ENCODE measurements at places on chromosomes 4 and X. TPM values are rescaled to one million over a fixed set of nuclear protein-coding genes. Genes with fewer than 3 reads are reported as not detected.

DNA sequence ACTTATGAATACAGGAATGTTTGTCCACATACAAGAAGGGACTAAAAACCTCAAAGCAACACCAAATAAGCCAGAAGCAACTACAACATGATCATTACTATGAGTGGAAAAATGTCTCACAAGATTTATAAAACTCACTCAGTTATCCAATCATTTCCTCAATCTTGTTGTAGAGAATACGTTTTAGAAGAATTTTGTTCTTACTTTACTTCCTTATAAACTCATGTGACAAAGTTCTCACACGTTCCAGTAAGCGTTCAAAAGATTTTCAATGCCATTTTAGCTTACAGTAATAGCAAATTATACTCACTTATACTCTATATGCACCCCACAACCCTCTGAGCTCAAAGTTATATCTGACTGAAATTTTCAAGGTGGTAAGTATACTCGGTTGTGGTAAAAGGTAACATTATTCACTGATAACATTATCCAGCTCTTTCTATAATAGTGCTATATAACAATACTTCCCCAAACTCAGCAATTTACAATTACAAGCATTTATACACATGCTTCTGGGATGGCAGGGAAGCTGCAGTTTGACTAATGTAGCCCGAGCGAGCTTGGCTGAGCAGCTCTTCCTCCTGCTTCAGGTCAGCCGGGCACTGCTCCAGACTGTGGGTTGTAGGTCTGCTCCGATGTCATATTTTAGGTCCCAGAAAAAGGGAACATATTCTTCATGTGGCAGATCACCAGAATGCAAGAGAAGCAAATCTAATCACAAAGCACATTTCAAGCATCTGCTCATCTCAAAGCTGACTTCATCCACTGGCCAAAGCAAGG, 226.3 kb downstream of the RCHY1 start:
- no peak for DNase-seq

FAM114A1 gene
- total RNA-seq = 43.2 TPM

PLAC1 gene
- total RNA-seq = not detected

- DNase-seq = no peak
Observed at GRCh38 chr4:168695288-168695687, 198.4 kb downstream of the PALLD start.

DNA sequence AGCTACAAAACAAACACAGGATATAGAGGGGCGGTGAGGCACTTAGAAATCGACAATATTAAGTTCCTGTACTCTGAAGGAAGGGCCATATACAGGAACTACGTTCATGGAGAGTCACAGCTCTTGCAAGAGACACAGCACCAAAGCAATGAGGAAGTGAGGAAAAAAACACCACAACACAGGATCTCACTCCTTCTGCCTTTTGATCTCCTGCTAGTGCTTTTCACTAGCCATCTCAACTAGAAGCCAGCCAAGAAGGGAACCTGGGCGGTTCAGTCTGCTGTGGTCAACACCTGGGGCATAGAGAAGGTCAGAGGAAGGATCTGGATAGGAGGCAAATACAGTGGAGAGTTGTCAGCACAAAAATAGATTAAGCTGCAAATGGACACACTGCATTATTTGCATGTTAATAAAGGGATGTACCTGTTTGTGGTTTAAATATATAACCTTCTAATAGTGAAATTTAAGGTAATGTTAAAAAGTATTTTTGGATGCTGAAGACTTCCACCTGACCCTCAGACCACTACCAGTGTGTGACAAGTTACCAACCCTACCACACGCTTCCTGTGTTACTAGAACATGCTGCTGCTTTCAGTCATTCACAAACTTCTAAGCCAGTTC, 104.6 kb downstream of the DTHD1 start:
- no peak for DNase-seq

GRCh38 chrX:66164470-66164869, 423 bp downstream of the HEPH start:
- DNase-seq = no peak

ZCCHC12 gene
- total RNA-seq = 0.52 TPM

DNA sequence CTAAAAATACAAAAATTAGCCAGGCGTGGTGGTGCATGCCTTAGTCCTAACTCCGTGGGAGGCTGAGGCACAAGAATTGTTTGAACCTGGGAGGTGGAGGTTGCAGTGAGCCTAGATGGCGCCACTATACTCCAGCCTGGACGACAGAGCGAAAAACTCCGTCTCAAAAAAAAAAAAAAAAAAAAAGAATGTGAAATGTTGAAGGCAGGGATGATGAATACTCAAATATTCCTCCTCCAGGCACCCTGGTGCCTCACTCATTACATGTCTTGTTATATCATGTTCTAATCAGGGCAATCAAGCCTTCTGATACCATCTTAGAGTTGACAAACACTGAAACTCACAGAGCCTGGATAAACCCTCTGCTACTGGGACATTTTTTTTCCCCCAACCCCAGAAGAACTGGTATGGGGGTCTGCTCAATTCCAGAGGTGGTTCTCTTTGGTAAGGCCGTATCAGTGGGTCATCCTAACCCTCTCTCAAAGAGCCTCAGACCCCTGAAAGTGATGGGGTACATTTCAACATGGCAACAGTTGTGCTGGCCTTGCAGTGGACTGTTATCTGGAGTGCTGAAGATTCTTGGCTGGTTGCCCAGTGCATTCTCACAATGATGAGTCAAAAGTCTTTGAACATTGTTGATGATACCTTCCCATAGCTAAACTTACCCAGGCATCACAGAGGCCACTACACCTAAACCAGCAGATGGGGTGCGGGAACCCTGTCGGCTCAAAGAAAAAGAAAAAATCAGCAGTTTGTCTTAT, 2.4 kb upstream of the SH3KBP1 start:
- no peak for DNase-seq

DNA sequence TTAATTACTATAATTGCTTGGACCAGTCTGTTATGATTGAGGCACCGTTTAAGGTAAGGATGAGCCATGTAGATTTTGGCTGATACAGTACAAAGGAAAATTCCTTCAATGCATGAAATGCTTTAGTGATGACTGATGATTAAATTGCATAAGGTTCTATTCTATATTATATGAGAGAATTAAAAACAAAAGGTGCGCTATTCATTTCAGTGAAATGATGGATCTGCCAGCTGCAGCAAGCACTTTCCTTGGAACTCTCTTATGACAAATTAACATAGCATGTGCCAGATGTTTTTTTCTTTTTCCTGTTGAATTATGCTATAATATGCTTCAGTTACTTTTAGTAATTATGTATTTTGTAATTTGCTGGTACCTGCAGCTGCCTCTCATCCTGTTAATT, 98.5 kb downstream of the JADE1 start:
- no peak for DNase-seq

DNA sequence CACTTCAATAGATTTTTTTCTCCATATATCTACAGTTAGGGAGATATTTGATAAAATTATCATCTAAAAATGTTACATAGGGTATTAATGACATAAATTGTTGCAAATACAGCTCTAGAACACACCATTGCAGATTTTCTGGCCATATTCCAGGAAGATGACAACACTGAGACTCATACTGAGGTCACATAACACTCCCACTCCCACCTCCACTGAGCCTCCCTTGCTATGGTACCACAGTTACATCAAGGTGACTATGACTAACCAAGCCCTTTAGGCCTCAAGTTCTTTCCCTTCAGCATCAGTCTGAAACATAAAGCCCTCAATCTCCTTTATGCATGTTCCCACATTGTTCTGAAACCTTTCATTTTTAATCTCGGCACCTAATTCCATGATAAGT, 932.0 kb upstream of the IGFBP7 start:
- DNase-seq = no peak

GRCh38 chr4:94540476-94540875, 88.7 kb downstream of the PDLIM5 start:
- DNase-seq = no peak

- DNase-seq = no peak
Observed at GRCh38 chrX:23436875-23437274, 102.2 kb downstream of the PTCHD1 start.

- DNase-seq = no peak
Observed at GRCh38 chr4:156169011-156169410, 215.3 kb upstream of the CTSO start.

- no peak for DNase-seq
Observed at GRCh38 chr4:173855015-173855414, 325.0 kb upstream of the HAND2 start.

LEF1 gene
- 1.6 TPM for total RNA-seq

DNA sequence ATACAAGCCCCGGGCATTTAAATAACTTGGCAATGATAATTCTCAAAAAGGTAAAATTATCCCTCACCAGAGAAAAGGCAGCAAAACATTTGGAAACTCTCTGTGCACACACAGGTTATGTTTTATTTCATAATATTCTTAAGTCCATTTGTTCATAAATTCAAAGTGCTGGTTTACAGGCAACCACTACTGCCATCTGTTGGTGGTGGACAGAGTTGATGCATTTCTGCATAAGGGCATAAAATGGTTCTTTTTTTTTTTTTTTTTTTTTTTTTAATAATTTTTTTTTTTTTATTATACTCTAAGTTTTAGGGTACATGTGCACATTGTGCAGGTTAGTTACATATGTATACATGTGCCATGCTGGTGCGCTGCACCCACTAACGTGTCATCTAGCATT, 31.5 kb upstream of the IL21 start:
- peak; percentile 19 for DNase-seq

DNA sequence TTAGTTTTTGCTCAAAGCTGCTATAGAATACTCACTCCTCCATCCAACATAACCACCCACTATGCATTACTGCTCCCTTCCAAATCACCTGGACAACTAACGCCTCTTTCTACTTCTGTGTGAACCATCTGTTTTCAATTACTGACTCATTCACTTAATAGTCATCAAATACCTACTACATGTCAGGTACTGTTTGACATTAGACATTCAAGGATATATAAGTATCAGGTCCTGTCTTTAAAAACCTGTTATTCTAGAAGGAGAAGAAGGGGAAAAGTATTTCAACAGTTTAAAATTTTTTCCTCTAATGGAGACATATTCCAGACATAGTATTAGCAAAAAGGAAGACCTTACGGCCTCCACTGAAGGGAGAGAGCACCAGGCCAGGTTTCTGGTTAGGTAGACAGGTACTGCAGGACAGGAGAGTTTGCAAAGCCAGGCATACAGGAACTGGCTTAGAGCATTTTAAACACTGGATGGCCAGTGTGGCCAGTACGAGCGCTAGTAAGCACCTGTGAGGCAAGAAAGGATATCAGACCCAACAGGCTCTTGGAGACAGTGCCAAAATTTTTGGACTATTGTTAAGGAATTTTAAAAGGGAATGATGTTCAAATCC, 39.0 kb downstream of the SH3RF1 start:
- no peak for DNase-seq

DNA sequence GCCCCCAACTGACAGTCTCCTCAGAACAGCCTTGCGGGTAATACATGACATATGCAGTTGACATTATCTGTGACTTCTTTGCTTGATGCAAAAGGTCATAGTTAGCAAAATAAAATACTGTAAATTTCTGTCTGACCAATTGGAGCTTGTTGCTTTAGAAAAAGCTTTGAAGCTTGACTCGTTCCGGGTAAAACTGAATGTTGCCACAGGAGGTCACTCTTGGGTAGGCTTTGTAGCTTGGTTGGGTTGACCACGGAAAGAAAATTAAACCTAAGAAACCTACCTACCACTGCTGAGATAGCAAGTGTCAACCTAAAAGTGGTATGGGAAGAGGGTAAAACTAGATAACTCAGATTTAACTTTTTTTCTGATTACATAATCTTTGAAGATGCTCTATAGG, 23.2 kb downstream of the PRPS2 start:
- DNase-seq = peak; percentile 53

DNA sequence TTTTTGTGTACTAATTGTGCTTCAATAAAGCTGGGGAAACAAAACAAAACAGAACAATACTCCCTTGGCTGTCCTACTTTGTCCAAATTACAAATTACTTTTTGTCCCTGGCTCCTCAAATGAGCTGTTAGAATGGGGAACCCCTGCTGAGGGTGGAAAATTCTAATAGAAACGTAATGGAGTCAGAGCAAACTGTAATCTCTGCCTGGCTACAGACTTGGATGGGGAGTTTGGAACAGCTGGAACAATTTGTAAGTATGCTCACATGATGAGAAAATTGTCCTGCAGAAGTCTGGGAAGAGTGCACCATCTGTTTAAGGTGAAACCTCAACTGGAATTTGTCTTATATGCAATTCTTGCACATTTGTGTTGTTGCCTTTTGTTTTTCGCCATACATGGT, 364.4 kb upstream of the CLNK start:
- no peak for DNase-seq

DNA sequence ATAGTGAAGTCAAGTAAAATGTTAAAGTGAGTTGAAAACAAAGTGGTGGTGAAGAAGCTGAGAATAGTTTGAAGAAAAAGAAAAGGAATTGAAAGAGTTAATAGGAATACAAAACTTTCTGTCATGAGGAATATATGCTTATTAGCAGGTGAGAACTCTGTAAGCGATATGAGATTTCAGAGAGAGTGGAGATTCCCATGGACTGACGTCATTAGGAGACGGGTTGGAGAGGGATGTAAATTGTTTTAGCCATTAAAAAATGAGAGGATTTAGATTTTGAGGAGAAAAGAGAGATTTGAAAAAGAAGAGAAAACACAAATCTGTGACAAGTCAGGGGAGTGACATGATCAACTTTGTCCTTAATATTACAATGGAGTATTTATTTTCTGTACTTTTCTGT, 11.7 kb downstream of the NDST4 start:
- no peak for DNase-seq

GABRG1 gene
- total RNA-seq = not detected

PRDM8 gene
- total RNA-seq = 2.6 TPM

DNA sequence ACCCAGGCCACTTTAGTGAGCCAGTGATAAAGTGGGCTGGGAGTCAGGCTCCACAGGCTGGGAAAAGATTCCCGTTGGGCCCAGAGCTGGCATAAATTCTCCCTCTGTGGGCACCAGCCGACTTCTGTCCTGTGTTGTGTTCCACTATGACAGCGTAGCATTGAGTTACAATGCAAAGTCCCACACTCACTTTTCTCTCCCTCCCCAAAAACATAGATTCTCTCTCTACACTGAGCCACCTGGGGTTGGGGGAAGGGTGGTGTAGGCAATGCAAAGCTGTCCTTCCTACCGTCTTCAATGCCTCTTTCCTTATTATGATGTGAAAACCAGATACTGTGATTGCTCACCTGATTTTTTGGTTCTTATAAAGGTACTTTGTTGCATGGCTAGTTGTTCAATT, 566.2 kb downstream of the RAPGEF2 start:
- DNase-seq = no peak

DNA sequence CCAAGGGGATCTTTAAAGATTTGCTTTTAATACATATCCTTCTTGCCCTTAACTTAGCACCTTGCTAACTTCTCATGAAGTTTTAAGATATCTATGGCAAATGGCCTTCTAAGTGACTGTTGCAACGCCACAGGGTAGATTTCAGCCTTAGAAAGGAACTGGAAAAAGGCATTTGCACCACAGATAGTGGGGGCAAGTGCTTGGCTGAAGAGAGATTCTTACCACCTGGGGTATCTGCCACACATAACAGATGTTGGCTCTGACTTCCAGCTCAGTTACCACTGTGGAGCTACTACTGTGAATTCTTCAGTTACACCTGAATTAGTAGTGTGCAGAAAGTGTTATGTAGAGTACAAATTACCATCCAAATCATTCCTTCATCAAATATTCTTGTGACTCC, 302.6 kb downstream of the PPP3CA start:
- DNase-seq = no peak

- no peak for DNase-seq
Observed at GRCh38 chr4:40205259-40206198, 8.7 kb downstream of the RHOH start.

All from body of pancreas (tissue), 4 donors.